ENCODE measurements at places on chromosomes 3 and 15.
A peak's percentile ranks its signal among the peaks of the same experiment; 100 is the strongest.

- peak; percentile 41 for DNase-seq
Measured at GRCh38 chr15:58771621-58772250, 634 bp downstream of the MINDY2 start.

GRCh38 chr3:77915336-77915735 is 875.4 kb downstream of the ROBO2 start:
- no peak for DNase-seq

DNA sequence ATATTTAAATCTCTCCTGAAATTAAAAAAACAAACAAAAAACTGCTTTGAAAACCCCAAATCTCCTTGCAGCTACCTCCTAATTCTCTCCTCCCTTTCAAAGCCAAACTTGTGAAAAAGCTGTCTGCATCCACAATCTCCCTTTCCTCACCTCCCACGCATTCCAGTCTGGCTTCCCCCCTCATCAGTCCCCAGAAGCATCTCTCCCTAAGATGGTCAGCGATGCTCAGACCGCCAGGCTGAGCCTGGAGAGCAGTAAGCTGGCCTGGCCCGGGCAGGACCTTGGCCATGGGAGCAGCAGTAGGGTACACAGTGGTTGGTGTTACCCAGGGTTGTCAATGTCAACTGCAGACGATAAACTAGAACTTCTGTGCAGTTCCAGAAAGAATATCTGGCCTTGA is 32.9 kb upstream of the BLM start:
- no peak for DNase-seq

DNA sequence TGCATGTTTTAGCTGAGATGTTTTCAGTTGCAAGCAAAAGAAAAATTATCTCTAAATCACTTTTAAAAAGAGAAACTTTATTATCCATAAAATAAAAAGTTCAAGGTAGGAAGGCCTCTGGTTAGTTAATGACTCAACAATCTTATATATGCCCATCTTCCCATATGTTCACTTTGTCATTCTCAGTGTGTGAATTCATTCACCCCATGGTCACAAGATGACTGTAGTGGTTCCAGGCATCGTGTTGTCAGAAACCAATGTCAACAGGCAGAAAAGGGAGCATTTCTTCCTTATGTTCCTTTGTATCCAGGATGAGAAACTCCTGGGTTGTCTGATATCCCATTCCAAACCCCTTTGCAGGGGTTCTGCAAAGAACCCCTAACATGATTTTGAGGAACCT is 119.9 kb upstream of the RAP2B start:
- no peak for DNase-seq

DNA sequence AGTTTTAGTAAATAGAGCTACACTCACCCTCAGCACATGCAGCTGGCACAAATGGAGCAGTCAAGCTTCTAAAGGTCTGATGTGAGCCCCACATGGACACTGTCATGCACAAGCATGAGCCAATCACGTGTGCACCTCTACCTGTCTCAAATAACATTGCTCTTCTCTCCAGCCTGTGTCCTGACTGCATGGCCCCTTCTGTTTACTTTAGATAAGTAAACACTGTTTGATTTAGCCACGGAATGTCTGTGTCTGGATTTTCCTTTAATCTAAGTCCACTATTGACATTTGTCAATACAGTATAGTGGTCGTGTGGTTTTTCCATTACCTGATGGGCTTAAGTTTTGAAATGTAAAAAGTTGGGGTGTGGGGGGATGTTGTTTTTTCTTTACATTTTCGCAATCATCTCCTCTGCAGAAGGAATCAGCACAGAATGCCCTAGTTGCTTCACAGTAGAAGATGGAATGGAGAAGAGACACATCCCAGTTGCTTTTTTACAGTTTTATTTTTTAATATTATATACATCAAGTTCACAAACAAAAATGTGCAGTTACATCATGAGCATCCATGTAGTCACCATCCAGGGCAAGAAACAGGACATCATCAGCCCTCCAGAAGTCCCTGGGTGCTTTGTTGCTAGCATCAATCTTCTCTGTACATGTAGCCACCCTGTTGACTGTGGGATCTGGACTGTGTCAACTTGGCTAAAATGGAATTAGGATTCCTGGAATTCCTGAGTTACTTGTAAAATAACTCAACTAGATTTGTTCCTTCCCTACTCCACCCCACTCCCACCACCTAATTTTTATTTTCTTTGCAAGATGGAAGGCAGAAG is 146.1 kb downstream of the UACA start:
- DNase-seq, result no peak

DNA sequence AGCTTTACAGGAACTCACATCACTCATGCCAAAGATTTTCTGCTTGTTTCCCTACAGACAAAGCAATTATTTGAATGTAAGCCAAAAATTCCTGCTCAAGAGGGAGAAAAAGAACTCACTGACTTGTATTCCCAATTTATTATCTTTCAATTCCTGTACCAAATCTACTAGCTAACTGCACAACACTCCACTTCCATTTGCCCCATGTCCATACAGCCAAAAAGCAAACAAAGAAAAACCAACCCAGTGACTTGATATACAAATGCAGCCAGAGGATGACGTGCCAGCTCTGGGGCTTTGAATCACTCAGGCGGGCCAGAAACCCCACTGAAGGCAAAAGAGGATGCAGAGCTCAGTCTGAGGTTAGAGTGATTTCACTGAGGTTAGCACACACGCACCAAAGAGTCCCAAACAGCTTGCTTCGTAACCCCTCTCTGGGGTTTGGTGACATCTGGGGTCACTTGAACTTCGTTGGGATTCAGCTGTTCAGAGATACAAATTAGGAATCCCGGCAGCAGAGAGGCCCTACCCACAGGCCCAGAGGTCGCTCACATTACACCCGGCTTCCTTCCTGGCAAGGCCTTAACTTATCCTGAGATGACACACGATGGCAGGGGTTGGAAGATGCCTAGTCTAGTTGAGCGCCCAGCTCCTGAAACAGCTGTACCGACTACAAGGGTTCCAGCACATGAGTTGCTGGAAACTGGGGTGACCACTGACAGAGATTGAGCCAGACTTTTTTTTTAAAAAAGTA is 1.6 kb downstream of the RFTN1 start:
- DNase-seq, result no peak

DNA sequence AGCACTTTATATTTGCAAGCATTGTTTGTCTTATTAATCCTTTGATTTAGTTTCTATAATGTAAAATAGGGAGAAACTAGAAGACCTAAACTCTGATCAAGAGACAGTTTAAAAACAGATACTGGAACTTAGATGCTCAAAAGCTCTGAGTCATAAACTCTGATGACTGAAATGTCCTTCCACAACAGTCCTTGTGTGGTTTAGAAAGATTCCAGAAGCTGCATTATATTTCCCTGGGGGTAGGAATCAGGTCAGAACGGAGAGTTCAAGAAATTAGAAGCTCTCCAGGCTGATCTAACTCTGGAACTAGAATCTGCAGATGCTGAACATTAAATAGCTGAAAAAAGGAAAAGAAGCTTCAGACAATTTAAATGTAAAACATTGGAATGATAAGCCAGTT is 18.3 kb upstream of the ONECUT1 start:
- no peak for DNase-seq

DNA sequence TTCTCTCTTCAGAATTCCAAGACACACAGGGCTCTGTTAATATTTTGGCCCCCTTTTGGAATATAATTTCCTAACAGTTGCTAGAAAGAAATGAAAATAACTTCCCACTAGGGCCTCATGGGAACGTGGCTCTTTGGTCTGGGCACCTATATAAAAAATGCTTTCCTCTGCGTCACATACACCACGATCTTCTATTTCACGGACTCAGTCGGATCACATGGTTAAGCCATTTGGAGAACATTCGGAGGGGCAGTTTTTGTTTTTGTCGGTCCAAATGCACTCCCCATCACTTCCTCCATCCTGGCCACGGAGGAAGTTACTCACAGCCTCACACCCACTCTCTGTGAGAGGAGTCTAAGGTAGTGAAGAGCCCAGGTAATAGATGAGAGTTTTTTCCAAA is 21.0 kb downstream of the TMEM44 start:
- no peak for DNase-seq

GRCh38 chr3:40258064-40258463 is 51.4 kb upstream of the EIF1B start:
- no peak for DNase-seq

DNA sequence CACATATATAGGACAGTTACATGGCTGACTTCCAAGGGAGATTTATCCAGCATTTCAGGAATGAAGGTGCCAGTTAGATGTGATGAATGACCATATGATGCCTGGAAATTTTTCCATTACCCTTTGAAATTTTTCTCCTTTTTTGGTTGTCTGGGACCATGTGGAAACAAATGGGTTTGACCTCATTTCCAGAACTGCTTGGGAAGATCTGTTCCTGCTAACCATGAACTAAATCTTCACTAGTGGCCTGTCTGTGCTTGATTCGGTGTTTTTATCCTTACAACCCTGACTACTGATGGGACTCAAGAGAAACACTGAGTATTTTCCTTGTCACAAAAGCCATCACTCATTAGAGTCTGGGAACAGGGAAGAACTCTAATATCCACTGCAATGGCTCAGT is 409.4 kb downstream of the PDCD6IP start:
- no peak for DNase-seq

DNA sequence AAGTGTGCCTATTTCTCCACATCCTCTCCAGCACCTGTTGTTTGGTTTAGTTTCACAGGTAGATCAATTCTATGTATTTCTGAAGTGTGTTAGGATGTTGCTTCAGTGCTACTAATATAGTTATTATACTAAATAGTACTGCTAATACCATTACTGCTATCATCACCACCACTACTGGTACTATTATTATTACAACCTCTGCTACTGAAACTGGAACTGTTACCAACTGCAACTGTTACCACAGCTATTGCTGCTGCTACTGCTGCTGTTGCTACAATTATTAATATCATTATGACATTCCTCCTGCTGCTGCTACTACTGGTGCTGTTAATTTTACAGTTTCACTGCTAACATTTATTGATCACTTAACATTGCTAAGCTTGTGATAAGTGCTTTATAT is 8.3 kb upstream of the LMOD3 start:
- no peak for DNase-seq

DNA sequence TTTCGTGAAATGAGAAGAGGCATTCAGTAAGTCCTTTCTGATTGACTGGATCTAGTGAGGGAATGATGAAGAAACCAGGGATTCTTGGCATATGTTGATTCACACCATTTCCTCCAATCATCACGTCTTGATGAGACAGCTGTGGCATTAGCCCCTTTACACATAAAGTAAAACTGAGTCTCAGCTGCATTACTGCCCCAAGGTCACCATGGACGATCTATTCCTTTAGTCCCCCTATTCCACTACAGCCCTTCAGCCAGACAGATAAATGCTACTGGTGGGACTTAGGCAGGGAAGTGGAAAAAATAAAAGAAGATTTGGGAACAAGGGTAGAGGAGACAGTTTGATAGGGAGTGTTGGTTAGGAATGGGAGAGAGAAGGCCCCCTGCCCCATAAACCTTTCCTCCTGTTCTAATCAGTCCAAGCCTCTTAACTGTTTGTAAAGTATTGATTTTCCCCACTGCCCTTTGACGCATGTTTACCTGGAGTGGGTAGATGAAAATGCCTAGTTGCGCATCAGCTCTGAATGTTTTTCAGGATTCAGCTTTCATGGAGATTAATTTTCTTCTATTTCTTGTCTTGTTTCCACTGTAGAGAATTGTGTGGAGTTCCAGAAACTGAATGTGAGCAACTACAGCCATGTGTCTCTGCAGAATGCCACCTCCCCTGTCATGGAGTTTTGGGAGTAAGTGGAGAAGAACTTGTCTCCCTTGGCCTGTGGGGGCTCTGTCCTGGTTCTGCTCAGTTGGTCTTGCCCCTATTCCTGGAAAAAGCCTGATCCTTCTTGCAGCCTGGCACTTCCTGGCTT is 6.9 kb downstream of the SLC6A11 start:
- DNase-seq, result no peak

GRCh38 chr3:154224366-154224765 is 99.9 kb downstream of the DHX36 start:
- DNase-seq, result no peak

GRCh38 chr3:116291141-116291540 is 154.1 kb downstream of the LSAMP start:
- DNase-seq, result no peak

DNA sequence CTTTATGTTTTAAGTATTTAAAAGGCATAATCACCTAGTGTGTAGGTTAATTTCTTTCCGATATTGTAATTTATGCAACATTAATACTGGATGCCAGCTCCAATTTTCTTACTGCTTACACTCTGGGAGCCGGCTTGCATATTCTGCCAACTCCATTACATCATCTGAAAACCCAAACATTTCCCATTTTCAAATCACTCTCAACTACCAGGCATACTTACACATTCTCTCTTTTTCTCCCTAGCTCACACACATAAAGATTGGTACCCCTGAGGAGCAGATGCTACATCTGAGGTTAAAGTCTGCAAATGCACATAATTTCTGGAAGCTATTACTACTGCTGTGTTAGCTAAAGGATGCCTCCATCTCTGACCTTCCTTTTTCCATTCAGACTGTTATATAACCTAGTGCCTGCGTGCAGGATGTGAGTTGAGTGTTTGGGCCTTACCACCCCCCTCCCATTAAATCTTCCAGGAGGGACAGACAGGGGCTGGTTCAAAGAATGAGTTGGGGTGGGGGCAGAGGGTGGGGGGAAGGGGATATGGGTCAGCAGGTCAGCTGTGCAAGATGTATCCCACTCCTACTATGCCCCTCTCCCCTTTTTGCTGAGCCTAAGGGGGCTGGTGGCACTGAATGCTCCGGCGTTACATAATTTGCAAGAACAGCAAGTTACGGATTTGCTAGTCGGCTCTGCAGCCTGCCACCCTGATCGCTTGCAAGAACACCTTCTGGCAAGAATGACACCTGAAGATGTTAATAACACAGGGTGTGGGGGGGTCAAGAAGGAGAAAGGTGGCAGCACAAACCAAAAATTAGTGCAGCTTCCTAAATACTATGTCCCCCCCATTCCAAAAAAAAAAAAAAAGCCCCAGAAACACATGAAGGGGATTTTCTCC is 2.5 kb downstream of the RORA start:
- peak; percentile 29 for DNase-seq

- no peak for DNase-seq
Measured at GRCh38 chr15:91857224-91857585, 3.7 kb downstream of the SLCO3A1 start.

DNA sequence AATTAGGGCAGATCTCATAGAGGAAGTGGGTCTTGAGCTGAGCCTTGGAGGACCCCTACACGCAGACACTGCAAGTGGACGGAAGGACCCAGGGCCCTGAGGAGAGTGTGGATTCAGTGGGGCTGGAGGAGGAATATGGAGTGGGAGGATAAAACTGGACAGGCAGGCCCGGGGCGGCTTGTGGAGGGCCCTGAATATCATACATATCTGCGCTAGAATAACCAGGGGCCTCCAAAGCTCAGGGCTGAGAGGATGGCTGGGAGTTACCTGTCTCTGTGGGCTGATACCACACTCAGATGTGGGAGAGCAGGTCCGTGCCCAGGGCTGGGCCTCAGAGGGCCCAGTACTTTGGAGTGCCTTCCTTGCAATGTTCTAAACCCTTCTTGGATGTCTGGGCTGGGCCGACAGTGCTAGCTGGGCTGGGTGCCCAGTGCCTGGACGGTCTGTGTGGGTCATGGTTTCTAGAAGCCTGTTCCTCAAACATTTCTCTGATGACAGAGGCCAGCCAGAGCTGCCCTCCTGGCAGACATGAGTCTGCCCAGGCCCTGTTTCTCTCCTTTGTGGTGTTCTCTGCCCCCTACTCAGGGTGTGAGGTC is 29.6 kb downstream of the CHRD start:
- no peak for DNase-seq

GRCh38 chr3:123755085-123755484 is 129.0 kb downstream of the MYLK start:
- no peak for DNase-seq

GRCh38 chr3:57512166-57512565 is 32.0 kb downstream of the DNAH12 start:
- no peak for DNase-seq

GRCh38 chr3:99578339-99578970 is 59.9 kb upstream of the COL8A1 start:
- DNase-seq, result no peak
